Nephron progenitor cell (in vitro differentiated cells): ENCODE measurements at places on chromosomes 2 and 18.

DNA sequence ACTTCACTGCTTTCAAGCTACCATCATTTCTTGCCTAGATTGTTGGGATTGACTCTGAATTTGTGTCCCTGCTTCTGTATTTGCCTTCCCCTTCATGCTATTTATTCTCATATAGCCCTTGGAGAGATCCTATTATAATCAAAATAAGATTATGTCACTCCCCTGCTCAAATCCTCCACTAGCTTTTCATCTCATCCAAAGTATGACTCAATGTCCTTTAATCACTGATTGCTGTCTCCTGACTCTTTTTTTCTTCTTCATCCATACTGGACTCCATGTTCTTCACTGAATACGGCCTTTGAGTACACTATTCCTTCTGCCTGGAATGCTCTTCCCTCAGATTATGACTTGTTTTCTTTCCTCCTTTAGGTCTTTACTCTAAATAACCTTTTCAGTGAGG, 5.0 kb downstream of the RBKS start:
- H3K36me3 ChIP-seq = peaks cover 8% of the 10 kb centered on the region
- no peak overlapping the region for H3K27ac ChIP-seq
- H3K4me3 ChIP-seq = no peak overlapping the region
- no peak for DNase-seq
- H3K4me1 ChIP-seq = peaks cover 15% of the 10 kb centered on the region

DNA sequence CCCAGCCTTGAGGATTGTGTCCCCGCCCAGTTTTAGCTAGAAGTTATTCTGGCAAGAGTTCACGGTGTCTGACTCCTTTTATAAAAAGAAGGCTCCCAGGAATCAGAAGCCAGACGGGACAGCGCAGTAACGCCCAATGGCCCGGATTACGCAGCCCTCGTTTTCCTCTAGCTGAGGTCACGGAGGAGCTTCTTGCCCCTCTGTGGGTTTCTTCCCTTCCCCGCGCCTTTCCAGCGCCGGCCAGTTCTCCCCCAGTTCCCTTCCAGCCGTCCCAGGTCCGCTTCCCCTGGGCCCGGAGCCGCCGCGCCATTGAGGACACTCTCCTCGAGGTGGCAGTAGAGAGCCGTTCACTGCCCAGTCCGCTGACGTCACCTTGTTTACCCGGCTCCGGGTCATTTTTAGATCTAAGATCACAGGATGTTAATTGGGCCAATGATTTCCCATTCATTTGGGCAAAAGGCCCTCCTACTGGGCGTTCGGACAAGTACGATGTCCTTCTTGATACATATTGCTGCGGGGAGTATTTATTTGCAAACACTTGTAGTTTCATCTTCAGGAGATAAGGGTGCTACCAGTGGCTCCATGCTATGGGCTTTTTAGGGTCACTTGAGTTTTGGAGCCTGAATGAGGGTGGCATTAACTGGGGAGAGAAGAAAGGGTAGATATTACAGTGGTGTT, 81.5 kb upstream of the PPM1B start:
- H3K27ac ChIP-seq = no peak overlapping the region
- H3K4me1 ChIP-seq = peaks cover 36% of the 10 kb centered on the region
- DNase-seq = peak; percentile 91
- peak overlapping the region; percentile 73 for H3K4me3 ChIP-seq

- no peak overlapping the region for H3K4me3 ChIP-seq
- no peaks in the 10 kb centered on the region for H3K4me1 ChIP-seq
- H3K27ac ChIP-seq = no peak overlapping the region
- H3K36me3 ChIP-seq = no peaks in the 10 kb centered on the region
- no peak for DNase-seq
Observed at GRCh38 chr2:76730021-76730420, 792.2 kb downstream of the LRRTM4 start.

GRCh38 chr18:10140461-10141282, 226.9 kb downstream of the VAPA start:
- H3K36me3 ChIP-seq = no peaks in the 10 kb centered on the region
- peak overlapping the region; percentile 37 for H3K27ac ChIP-seq
- DNase-seq = no peak
- H3K4me1 ChIP-seq = peaks cover 71% of the 10 kb centered on the region
- peaks cover 3% of the 10 kb centered on the region for H3K27me3 ChIP-seq

DNA sequence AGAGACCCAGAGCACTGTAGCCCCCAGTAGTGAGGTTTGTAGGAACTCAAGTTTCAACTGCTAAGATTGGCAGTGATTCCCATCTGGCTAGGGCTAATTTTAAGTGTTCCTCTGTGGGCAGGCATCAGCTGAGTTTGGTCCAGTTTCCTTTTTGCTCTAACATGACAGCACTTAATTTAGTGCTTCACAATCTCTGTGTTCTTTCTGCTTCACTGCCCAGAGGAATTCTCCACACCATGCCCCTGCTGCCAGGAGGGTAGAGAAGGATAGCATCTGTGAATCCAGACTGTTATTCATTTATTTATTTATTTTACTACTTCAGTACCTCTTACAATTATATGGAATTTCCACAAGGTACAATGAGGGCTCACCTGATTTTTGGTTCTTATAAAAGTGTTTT, 549.9 kb upstream of the FSIP2 start:
- no peak overlapping the region for H3K27ac ChIP-seq
- no peaks in the 10 kb centered on the region for H3K36me3 ChIP-seq
- H3K27me3 ChIP-seq = no peaks in the 10 kb centered on the region

DNA sequence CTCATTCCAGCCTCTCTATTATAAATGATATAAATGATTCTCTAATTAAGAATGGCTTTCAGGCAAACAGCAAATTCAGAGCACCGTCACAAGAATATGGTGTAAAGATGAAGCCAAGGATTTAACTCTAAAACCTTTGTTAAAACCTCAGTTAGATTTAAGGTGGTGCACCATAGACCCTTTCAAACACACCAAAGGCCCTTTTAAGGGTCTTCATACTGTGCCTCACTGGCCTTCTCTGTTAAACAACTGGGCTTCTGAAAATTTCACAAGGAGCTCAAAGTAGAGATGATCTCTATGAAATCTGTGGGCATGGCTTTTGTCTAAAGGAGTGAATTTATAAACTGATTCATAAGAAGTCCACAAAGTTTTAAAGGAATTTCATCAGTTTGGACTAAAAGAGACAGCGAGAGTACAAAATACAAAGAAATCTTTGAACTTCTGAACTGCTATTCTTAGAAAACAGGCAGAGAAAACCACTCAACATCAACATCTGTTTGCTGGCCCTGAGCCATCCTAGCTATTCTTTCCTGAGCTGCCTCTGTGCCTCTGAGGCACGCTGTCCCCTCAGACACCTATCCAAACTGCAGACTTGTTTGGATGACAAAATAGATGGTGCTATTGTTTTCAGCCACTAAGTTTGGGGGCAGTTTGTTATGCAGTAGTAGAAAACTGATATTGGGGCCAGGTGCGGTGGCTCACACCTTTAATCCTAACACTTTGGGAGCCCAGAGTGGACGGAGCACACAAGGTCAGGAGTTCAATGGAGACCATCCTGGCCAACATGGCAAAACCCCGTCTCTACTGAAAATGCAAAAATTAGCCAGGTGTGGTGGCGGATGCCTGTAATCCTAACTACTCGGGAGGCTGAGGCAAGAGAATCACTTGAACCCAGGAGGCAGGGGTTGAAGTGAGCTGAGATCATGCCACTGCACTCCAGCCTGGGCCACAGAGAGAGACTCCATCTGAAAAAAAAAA, 72.9 kb upstream of the MYCN start:
- peaks cover 12% of the 10 kb centered on the region for H3K36me3 ChIP-seq
- peaks cover 4% of the 10 kb centered on the region for H3K4me1 ChIP-seq
- H3K27me3 ChIP-seq = no peaks in the 10 kb centered on the region
- H3K4me3 ChIP-seq = no peak overlapping the region
- no peak for DNase-seq
- H3K27ac ChIP-seq = no peak overlapping the region

- no peak for DNase-seq
- H3K4me1 ChIP-seq = no peaks in the 10 kb centered on the region
- H3K4me3 ChIP-seq = no peak overlapping the region
- peaks cover 62% of the 10 kb centered on the region for H3K36me3 ChIP-seq
- peaks cover 3% of the 10 kb centered on the region for H3K27me3 ChIP-seq
Observed at GRCh38 chr2:32663864-32664263, 36.0 kb downstream of the TTC27 start.

DNA sequence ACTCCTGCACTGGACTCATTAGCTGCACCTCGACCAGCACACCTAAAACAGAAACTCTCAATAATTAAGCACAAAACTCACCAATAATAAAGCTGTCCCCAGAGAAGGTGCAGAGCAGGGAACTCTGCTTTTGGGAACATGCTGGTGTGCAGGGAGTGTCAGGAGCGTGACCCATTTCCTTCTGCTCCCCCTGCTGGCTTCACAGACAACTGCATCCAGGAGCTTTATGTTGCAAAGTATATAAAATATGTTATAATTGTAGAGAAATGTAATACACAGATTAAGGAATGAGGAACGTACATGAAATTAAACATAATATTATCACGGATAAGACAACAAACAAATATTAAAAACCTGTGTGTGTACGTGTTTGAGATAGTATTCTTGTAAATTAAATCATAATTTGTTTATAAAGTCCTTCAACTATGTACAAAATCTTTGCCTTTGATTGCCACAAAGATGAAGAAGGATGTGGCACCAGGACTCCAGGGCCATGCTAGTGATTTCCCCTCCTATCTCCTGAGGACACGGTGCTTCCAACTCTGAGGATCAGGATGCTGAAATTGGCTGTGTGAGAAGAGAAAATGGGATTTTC, 68.6 kb upstream of the MAL start:
- H3K27ac ChIP-seq = no peak overlapping the region
- H3K4me1 ChIP-seq = no peaks in the 10 kb centered on the region
- peak; percentile 61 for DNase-seq
- H3K36me3 ChIP-seq = no peaks in the 10 kb centered on the region
- peaks cover 11% of the 10 kb centered on the region for H3K27me3 ChIP-seq

GRCh38 chr2:196059491-196059960, 9.1 kb downstream of the DNAH7 start:
- H3K27ac ChIP-seq = no peak overlapping the region
- H3K36me3 ChIP-seq = peaks cover 5% of the 10 kb centered on the region
- H3K4me1 ChIP-seq = no peaks in the 10 kb centered on the region
- no peak for DNase-seq
- H3K27me3 ChIP-seq = no peaks in the 10 kb centered on the region

DNA sequence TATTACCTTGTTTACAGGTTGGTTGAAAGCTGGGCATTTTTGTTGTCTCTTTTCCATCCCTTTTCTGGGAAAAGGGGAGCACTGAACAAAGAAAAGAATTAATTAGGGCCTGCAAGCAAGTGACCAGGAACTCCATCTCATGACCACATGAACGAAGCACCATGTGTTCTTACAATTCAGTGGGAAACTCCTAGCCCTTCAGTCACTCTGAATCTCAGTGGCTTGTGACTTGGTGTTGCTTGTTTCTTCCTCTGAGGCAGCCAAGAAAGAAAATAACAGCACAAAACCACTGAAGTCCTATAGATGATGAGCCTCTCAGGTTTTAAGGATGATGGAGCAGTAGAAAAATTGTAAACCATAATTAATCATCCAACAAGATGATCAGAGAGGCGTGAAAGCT, 129.1 kb upstream of the CAB39 start:
- DNase-seq = no peak
- H3K27ac ChIP-seq = no peak overlapping the region
- peaks cover 17% of the 10 kb centered on the region for H3K27me3 ChIP-seq

DNA sequence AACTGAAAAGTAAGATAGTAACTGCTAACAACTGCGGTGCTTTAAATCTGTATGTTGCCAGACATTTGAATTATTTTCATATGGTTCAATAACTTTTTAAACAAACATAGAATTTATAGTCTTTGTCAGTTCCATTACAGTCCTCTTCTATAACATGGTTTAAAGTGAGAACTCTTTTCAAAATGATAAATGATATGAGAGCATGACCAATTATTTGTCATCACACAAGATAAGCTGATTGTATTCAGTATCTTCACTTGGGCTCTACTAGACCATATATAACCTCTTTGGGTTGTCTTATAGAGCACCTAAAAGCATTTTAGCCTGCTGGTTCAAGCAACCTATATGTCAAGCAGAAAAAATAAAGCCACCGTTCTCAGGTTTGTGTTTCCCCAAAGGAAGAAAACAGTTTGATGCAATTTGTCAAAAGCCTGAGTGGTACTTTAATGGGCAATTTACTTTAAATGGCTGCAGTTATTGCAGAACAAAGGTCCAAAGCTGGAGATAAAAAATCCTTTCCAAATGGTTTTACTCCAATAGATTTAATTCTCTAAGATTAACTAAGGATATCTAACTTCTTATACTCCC, 298.4 kb downstream of the FSIP2 start:
- peaks cover 6% of the 10 kb centered on the region for H3K4me1 ChIP-seq
- no peaks in the 10 kb centered on the region for H3K36me3 ChIP-seq
- no peaks in the 10 kb centered on the region for H3K27me3 ChIP-seq
- no peak overlapping the region for H3K27ac ChIP-seq
- no peak overlapping the region for H3K4me3 ChIP-seq

DNA sequence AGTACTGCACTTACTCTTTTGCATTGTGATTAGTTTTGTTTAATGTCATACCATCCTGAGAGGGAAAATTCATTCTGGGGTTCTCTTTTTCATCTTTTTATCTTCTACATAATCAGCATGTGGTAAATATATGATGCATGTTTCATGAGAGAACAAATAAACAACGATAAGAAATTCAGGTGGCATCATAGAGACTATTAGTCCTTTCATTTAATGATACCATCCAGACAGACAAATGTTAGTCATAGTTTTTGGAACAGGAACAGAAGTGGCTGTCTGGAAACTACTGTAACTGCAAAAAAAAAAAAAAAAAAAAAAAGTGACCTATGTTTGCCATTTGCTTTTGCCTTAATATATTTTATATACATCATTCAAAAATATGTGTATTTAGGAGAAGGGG, 761.0 kb downstream of the EPHA4 start:
- peaks cover 5% of the 10 kb centered on the region for H3K27me3 ChIP-seq
- H3K4me1 ChIP-seq = peaks cover 2% of the 10 kb centered on the region
- no peak overlapping the region for H3K4me3 ChIP-seq

DNA sequence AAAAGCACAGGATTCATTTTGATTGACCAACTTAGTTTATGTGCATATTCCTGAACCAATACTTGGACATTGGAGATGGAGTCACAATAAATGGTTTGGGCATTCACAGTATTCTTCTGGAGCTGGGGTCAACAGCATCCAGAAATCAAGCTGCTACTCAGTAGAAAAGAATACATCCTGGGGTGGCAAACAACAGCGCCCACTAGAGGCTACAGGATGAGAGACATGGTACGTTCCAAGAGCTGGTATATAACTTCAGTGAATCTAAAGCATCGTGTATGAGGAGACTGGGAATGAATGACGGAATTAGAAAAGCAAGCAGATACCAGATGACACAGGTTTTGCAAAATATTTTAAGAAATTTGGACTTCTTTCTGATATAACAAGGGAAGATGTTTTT, 142.9 kb upstream of the FIGN start:
- DNase-seq = peak; percentile 29
- H3K27me3 ChIP-seq = peaks cover 4% of the 10 kb centered on the region
- H3K36me3 ChIP-seq = no peaks in the 10 kb centered on the region
- peaks cover 22% of the 10 kb centered on the region for H3K4me1 ChIP-seq
- H3K27ac ChIP-seq = no peak overlapping the region

GRCh38 chr2:26561376-26561775, 79.8 kb downstream of the CIB4 start:
- peaks cover 68% of the 10 kb centered on the region for H3K27me3 ChIP-seq
- H3K4me3 ChIP-seq = no peak overlapping the region
- no peak overlapping the region for H3K27ac ChIP-seq
- H3K4me1 ChIP-seq = no peaks in the 10 kb centered on the region

GRCh38 chr2:207934720-207935119, 90.6 kb downstream of the PLEKHM3 start:
- H3K4me1 ChIP-seq = peaks cover 15% of the 10 kb centered on the region
- no peaks in the 10 kb centered on the region for H3K36me3 ChIP-seq
- no peak overlapping the region for H3K27ac ChIP-seq
- peaks cover 25% of the 10 kb centered on the region for H3K27me3 ChIP-seq
